ENCODE measurements at places on chromosomes 6 and 20.
A peak's percentile ranks its signal among the peaks of the same experiment; 100 is the strongest.

DNA sequence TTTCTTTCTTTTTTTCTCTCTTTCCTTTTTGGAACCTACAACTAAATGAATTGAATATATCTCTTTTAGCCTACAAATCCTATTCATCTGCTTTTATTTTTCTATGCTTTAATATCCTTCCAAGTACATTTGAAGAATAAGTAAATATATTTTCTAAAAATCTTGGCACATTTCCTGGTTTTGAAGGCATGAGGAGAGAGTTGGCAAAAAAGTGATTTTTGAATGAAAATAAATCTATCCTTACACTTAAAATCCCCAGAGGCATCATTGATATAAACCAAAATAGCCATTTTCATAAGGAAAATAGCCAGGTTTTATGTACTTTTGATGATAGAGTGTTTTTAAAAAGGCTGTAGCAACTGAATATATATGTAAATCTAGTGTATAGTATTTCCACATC lies 69.0 kb downstream of the SAMD5 start:
- DNase-seq: no peak

DNA sequence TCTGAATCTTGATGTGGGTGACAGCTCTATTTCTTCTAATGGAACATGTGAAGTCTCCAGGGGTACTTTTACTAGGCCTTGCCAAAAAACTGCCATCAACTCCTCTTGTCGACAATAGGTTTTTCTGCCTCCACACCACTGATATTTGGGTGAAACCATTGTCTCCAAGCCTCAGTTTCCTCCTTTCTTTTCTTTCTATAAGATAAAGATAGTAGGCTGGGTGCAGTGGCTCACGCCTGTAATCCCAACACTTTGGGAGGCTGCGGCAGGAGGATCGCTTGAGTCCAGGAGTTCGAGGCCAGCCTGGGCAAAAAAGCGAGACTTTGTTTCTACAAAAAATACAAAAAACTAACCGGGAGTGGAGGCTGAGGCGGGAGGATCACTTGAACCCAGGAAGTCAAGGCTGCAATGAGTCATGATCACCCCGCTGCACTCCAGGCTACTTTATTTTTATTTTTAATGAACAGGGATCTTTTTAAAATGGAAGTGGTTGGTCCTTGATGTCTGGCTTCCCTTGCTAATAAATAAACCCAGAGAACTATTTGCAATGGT lies 159.9 kb upstream of the TNFAIP3 start:
- DNase-seq: no peak

DNA sequence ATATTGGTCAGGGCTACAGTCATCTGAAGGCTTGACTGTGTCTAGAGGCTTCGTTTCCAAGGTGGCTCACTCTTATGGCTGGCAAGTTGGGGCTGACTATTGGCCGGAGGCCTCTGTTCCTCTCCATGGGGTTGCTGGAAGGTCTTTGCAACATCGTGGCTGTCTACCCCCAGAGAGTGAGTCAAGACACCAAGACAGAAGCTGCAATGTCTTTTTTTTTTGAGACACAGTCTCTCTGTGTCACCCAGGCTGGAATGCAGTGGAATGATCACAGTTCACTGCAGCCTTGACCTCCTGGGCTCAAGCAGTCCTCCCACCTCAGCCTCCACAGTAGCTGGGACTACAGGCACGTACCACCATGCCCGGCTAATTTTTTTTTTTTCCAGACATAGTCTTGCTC lies 29.4 kb upstream of the KIF3B start:
- peak; percentile 20 for DNase-seq

DNA sequence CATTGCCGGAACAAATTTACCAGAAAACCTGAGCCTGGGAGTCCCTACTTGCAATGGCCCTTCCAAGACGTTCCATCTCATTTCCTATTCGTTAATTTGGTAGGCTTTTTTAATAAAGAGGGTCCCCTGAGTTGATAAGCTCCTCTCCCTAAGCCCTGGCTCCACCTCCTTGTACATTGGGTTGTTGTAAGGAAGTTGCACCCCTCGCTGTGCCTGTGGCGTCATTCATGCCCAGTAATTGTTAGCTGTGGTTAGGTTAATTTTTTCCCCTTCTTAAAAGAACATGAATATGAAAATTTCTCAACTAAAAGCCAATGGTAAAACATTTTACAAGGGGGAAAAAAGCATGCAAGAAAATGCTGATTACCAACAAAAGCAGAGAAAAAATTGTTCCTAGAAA lies 91.9 kb downstream of the SLC24A3 start:
- DNase-seq: no peak

GRCh38 chr6:125749173-125749864 lies at the start of gene HEY2:
TSS of gene HEY2 (plus strand) at chr6:125749632. CDS start at chr6:125749777, 145 bp downstream.
- peak; percentile 88 for DNase-seq

DNA sequence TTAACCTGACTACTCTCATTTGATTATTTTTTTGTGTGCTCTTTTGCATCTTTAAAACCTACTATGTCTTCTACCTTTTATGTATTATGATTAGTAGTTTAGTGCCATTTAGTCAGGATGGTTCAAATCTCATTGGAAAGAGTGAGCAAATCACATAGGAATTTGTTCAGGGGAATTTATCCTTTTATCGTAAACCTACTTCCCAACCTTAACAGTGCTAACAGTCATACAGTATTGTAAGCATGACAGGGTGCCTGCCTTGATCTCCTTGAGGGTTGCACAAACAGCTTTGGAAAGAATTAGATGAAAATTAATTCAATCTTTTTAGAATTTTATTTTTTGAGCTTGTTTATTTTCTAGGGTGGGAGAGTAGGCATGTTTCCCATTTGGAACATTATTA lies 18.3 kb downstream of the RNF8 start:
- DNase-seq: no peak

DNA sequence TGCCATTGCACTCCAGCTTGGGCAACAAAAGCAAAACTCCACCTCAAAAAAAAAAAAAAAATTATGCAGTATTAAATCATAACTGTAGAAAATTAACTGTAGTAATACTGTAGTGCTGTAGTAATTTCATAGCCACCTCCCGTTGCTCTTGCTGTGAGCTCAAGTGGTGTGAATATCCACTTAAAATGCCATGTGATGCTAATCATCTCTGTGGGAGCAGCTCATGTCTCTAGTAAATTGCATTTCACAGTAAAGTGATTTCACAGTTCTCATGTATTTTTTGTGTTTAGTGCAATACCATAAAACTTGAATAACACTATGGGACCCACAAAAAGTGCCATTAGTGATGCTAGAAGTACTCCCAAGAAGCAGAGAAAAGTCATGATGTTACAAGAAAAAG lies 14.4 kb upstream of the FAM217A start:
- no peak for DNase-seq

DNA sequence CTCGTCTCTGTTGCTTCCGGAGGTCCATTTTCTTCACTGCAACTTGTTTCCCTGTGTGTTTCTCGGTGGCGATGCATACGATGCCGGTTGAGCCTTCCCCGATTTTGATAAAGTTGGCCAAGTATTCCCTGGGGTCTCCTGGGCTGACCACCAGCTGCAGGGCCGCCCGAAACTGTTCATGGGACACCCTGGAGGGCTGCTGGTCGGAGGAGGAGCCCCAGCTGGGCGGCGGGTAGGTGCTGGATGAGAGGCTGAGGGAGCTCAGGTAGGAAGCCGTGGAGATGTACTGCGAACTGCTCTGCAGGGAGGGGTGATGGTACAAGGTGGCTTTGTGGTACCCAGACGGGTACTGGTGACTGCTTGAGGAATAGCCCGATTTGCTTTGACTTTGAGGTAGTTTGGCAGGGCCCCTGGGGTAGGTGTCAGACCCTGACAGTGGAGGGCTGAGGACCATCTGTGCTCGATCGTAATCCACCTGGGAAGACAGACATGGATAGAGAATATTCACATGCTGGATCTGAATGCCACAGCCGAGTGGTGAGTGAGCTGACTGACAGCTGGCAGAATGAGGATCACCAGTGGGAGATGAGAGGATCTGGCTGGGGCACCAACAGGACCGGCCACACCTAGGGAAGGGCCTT lies 51.6 kb downstream of the LAMP5 start:
- DNase-seq: no peak

Data from fibroblast of skin of right biceps (primary cell).